Activated naive CD8-positive, alpha-beta T cell treated with anti-CD3 and anti-CD28 coated beads for 36 hours (primary cell): ENCODE measurements at places on chromosomes 3 and 15.

DNA sequence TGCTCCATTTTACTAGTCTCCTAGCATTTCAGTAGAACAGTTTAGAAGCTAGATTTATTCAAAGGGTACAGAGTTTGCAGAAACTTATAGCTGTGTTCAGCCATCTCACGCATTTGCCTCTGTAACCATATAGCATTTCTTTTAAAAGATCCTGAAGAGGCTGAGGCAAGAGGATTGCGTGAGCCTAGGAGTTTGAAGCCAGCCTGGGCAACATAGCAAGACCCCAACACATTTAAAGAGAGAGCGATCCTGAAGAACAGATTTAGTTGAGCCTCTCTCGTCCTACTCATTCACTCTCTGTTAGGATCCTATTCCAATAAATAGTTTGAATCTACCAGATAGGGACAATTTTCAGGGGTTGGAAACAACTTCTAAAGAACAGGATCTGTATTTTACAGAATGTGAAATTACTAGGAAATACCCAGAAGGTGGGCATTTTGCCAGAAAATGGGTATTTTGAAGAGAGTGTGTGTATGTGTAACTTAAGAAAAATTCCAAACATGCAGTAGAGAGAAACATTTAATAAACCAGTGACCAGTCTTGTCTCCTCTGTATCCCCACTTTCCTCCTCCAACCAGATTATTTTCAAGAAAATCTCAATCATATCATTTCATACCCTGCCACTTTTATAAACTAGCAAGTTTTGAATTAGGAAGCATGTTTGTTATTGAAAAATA is 4.5 kb downstream of the EIF3J start:
- no peak for DNase-seq

DNA sequence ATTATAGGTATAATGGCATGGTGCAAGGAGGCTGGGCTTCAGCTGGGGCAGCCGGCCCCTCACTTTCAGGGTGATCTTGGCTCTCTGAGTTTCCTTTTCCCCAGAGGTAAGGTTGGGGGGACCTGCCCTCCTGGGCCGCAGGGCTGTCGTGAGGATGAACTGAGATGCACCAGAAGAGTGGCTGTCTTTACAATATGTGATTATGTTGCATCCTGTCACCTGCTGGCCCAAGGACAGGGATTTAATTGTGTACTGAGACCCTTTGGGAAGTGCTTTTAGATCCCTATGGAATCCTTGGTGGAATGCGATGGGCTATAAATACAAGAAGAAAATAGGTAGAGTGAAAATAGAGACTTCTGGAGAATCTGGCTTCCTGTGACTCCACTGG is 22.1 kb downstream of the ANAPC13 start:
- no peak for DNase-seq

DNA sequence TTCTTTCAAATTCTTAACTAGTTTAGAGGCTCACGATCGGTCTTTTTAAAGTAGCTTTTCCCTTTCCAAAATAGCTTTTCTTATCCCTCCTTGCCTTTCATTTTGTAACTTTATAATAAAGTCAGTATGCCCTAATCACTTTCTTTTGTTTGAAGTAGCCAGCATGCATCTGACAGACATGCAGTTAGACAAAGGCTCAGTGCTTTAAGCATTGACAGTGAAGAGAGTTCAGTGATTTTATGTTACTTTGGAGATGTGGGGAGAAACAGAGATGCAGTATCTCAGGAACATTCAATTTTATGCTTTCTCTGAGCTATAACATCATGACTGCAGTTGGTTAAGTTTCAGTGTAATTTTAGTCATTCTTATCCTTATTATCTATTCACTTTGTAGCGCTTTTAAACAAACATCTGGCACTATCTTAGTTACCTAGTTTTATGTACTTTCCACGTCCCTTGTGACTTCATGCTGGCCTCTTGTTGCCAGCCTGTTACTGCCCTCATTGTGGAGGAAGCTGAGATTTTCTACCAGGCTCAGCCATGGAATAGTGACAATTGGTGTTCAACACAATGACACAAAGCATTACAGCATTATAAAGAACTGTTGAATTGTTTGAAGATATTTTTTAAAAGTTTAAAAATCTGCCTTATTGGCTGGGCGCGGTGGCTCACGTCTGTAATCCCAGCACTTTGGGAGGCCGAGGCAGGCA is 90.3 kb downstream of the AKAP13 start:
- no peak for DNase-seq

- no peak for DNase-seq
These were observed 1.2 kb downstream of the DUOX2 start for GRCh38 chr15:45112591-45113379.
